Foreskin fibroblast (primary cell): ENCODE measurements at places on chromosomes 6 and 20.
A peak's percentile ranks its signal among the peaks of the same experiment; 100 is the strongest.

- DNase-seq: no peak
These were observed 497.0 kb downstream of the MAFB start for GRCh38 chr20:40192081-40192480.

DNA sequence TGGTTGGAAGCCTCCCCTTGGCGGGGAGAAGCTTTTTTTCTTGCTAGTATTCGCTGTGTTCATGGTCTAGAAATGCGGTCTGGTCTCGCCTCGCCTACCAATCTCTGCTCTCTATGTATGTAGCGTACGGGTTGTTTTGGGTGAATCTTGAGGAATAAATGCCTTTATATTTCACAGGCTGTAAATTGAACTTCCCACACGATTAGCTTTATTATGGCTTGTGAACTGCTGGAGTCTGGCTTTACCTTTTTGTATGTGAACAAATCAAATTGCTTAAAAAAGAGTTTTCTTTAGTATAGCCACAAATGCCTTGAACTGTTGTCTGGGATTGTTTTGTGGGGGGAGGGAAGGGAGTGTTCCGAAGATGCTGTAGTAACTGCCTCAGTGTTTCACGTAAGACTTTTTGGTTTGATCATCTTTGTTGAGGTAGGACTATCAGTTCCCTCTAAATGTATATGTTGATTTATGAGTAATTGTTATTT, 2.2 kb downstream of the INSM1 start:
- no peak for DNase-seq

GRCh38 chr6:46412662-46413061, 78.6 kb downstream of the RCAN2 start:
- no peak for DNase-seq

GRCh38 chr6:15585760-15586214, 77.0 kb downstream of the DTNBP1 start:
- DNase-seq: no peak

DNA sequence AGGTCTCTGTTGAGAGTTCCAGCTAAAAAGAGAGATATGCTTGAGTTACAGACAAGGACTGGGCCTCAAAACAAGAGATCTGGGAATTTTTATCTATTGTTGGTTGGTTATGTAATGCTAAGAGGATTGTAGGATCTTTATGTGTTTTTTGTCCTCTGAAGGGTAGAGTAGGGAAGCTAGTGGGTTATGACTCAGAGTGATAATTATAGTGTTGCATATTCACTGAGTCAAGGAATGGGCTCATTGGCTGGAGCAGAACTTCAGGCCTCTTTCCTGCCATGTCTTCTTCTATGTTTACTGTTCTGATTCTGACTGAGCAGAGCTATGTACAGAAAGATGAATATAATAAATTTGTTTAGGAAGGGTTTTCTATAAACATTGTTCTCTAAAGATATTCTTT, 66.1 kb upstream of the NOX3 start:
- DNase-seq: peak; percentile 75

GRCh38 chr6:161418463-161418945, 144.6 kb upstream of the AGPAT4 start:
- DNase-seq: peak; percentile 60

GRCh38 chr6:160960839-160961238, 30.7 kb upstream of the MAP3K4 start:
- DNase-seq: no peak
